ENCODE measurements at places on chromosomes 1 and 21.

DNA sequence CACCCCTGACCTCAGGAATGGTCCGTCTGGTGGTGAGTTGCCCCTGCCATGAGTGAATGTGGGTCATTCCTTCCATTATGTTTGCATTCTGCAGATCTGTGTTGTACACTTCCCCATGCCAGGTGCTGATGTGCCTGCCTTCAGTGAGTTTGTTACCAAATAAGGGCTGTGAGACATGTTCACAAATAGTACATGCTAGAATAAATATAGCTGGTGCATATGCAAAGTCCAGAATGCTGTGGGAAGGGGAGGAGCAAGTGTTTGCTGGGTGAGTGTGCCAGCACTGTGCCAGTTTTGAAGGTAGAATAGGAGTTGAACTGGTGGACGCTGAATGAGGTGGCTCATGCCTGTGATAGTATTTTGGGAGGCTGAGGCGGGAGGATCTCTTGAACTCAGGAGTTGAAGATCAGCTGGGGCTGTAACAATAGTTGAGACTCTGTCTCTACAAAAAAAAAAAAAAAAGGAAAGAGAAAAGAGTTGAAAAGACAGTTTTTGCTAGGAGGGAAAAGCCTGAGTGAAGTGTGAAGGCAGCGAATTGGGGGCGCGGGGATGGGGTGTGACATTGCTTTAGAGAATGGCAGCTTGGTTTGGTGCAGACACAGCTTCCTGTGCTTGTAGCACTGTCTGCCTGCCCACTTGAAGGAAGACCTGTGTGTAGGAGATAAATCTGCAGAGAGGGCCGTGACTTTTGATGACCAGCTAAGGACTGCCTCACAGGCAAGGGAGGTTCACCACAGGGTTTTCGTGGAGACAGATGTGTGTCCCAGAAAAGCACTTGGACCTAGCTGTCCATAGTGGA lies 61.1 kb downstream of the LGR6 start:
- no peak for DNase-seq

- no peak for DNase-seq
Measured at GRCh38 chr1:8381618-8382017, 63.7 kb downstream of the SLC45A1 start.

- no peak for DNase-seq
Measured at GRCh38 chr1:206790502-206791250, 18.4 kb upstream of the IL10 start.

GRCh38 chr1:1567152-1567875 lies 7.3 kb downstream of the SSU72 start:
- DNase-seq: no peak

- no peak for DNase-seq
Measured at GRCh38 chr1:41365772-41366454, 4.7 kb downstream of the FOXO6 start.

GRCh38 chr1:199173356-199173755 lies 534.5 kb downstream of the PTPRC start:
- no peak for DNase-seq

GRCh38 chr1:231972111-231972445 lies 345.5 kb downstream of the DISC1 start:
- DNase-seq: no peak

GRCh38 chr1:171852272-171852671 lies 11.0 kb downstream of the DNM3 start:
- no peak for DNase-seq

DNA sequence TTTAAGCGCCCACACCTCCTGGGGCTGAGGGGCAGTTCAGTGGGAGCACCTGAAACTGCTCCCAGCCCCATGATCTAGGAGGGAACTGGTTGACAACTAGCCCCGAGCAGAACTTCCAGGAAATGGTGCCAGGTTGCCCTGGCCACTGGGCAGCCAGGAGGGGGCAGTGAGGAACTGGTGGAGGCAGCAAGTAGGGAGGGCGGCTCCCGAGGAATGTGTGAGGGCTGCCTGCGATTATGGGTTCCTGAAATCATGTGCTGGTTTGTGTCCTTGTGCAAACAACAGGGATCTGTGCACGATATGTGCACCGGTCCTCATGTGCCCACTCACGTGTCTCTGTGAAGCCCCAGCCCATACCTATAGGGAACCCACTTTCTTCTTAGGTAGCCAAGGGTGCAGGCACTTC lies 9.9 kb downstream of the GPR3 start:
- DNase-seq: peak; percentile 69

DNA sequence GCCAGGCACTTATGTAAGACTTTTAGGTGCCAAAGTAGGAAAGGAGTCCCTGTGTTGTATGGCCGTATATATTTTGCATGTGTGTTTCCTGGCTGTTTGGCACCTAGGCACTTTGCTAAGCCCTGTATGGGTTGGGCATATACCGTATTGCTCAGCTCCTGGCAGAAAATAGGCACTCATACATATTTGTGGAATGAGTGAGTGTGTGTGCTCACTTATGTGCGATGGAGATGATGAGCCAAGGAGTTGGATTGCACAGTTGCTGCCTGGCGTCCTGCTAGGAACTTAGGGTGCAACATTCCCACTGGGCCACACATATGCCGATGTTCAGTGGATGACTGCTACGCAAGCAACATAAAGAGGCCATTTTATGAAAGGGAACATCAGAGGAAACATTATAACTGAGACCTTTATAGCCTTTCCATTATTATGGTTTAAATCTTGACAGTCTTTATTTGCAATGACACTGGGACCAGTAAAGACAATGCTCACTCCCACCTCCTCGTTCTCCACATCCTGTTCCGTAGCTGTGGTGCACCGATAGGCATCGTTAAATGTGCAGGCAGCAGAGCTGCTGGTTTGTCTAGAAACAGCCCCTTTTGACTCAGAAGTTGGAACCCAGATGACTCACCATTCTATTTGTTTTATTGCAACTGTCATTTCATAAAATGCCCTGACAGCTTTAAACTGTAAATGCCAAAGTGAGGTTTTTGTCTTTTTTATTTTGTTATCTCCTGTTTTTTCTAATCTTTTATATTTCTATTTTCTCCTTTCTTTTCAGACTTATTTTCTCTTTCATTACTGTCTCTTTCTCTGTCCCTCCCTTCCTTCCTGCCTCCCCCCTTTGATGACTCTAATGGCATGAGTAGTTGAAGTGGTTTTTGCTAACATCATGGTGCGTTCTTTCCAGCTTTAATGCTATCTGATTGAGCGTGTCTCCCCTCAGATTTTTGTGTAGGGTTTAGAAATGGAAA lies 36.1 kb downstream of the PEX14 start:
- peak; percentile 76 for DNase-seq

DNA sequence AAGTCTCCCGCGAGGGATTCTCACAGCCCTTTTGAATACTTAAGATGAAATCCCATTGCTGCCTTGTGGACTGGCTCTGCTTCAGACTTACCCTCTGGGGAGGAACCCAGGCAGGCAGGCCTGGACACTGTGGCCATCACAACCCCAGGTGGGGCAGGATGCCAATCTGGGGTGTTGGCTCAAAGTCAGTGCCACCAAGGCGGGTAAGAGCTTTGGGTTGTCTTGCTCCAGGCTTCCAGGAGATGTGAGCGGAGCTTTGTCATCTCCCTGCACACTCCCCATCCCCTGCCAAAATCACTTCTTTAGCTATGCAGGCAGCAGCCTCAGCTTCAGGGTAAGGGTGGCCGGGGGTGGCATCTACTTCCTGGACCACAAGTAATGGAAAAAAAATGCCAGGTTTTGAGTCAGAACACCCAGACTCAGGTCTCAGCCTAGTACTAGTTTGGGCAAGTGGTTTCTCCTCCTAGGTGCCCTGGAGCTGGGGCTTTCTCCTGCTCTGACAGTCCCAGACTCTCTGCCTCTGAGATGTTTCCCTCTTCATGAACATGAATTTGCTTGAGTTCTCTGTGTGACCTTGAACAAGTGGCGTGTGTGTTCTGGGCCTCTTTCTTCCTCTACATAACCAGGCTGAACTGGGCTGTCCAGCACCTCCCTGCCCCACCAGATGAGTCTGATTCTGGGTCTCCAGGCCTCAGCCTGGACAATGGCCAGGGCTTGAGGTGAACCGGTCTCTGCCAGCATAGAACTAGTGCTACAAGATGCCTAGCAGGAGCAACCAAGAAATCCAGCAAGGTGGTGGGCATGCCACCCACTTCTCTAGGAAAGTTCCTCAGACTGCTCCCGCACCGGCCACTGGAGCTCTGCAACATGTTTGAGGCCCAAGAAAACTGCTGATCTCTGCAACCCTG lies 65.4 kb downstream of the VWA5B1 start:
- no peak for DNase-seq

- DNase-seq: no peak
Measured at GRCh38 chr1:59201341-59201740, 95.6 kb upstream of the FGGY start.

GRCh38 chr1:210598135-210598652 lies 269.5 kb downstream of the HHAT start:
- no peak for DNase-seq

DNA sequence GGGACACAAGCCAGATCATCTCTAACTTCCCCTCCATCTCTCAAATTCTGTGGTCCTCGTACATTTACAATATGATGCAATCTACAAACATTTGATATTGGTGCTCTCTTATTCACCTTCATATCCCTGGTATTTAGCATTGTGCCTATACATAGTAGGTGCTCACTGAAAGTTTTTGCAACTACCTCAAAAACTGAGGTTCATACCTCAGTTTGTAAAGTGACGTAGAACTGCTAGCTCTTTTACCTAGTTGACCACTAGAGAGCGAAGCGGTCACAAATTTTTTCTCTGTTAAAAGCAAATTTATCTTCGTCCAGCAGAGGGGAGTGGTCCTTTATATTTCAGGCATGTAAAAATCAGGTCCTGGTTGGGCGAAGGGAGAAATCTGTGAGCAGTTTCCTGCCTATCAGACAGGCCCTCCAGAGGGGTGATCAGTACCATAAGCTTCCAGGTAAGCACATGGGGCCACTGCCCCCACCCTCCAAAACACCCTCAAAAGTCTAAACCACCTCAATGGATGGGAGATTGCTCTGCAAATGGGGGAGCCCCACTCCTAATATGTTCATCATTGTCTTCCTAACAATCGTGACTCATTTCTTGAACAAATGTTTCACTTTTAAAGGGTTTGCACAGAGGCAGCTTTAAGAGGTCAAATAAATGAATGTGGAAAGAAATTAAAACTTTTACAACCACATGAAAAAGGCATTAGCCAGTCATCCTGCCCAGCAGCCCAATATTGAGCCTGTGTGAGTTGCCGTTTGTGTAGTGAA lies 10.6 kb upstream of the HLCS start:
- DNase-seq: peak; percentile 78

DNA sequence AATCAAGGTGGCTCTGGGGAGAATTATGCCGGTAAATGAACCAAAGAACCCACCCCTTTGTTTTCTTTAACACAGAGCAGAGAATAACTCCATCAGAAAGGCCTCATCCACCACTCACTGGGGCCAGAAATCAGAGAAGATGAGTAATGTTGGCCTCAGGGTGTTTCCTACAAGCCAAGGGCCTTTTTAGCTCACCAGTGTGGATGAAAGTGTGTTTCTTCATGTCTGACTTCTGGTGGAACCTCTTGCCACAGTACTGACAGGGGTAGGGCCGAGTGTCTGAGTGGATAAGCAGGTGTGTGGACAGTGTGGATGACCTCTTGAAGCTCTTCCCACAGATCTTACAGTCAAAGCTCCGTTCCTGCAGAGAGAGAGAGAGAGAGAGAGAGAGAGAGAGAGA lies 8.3 kb downstream of the GFI1 start:
- no peak for DNase-seq

- DNase-seq: no peak
Measured at GRCh38 chr1:5585256-5585655, 407.0 kb downstream of the NPHP4 start.

- DNase-seq: no peak
Measured at GRCh38 chr1:226659641-226660040, 79.4 kb downstream of the ITPKB start.

- no peak for DNase-seq
Measured at GRCh38 chr1:54928327-54928726, 41.3 kb upstream of the DHCR24 start.

DNA sequence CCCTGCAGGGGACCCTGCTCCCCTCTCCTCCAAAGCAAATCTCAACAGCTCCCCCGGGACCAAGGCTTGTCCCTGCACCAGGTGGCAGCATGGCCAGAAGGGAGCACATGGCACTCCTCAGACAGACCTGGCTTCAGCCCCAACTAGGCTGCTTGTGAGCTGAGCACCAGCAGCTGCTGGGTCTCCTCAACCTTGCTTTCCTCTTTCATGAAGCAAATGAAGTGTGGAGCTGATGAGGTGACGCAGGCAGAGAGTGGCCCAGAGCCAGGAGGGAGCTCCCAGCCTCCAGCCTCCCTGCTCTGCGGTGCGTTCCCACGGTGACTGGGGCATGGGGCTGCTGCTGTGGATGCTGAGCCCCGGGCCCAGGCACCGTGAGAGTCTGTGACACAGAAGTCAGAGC lies 34.0 kb downstream of the MEGF6 start:
- DNase-seq: peak; percentile 34

DNA sequence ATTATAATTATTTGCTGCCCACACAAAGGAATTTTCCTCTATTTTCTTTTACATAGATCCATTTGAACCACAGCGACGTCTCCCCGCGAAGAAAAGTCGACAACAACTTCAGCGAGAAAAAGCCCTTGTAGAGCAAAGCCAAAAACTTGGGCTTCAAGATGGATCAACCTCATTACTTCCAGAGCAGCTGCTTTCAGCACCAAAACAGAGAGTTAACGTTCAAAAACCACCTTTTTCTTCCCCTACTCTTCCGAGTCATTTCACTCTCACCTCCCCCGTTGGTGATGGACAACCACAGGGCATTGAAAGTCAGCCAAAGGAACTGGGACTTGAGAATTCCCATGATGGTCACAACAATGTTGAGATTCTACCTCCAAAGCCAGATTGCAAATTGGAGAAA lies 7.2 kb downstream of the GORAB start:
- no peak for DNase-seq

GRCh38 chr1:229567109-229567868 lies 8.8 kb upstream of the ABCB10 start:
- no peak for DNase-seq

GRCh38 chr1:110048923-110049601 lies 14.6 kb downstream of the STRIP1 start:
- DNase-seq: no peak

GRCh38 chr1:66350001-66350547 lies 183.9 kb upstream of the SGIP1 start:
- DNase-seq: peak; percentile 31

DNA sequence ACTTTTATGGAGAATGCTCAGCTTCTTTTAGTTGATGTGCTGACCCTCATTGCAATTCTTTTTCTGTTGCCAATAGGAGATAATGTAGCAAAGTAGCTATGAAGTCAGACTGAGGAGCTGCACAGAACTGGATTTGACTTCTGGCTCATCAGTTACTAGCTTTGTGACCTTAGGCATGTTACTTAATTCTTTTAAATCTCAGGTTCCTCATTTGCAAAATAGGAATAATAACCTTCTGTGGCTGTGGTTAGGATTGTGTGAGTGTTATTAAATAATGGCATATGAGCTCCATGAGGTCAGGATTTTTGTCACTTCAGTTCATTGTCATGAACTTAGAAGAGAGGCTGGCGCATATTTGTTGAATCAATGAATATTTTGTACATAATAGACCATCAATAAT lies 237.6 kb upstream of the SGIP1 start:
- no peak for DNase-seq

Data from GF-D8 (cell line).